ENCODE measurements at places on chromosomes 7 and 10.

DNA sequence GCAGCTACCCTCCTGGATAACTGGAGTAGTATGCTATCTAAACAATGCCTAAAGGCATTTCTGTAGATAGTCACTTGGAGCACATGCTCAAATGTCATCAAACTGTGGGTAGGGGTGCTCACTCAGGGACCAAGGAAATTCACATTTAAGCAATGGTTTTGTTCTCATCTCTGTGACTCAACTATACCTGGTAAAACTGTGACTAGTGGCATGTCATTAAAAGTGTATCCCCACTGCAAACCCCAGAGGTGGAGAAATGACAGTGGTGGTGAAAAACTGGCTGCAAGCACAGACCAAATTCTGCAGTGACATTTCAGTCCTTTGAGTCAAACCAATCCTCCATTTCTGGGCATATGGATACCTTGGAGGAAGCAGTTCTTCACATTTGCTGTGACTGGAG, 134.2 kb upstream of the EFCAB10 start:
- no peak for DNase-seq

GRCh38 chr10:30215623-30216022, 133.5 kb downstream of the MTPAP start:
- no peak for DNase-seq

DNA sequence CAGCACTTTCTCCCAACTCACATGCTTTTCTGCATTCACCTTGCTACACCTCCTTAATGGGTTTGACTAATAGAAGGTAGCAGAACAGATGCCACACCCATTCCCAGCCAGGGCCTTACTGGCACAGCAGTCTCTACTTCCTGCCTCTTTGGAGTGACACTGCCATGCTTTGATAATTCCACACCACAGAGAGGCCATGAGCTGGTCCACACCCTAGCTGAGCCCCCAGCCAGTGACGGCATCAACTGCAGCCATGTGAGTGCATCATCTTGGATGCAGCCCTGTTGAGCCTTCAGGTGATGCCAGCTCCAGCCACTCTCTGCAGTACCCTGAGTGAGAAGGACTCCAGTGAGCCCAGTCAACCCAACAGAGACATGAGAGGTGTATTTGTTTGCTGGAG, 27.5 kb upstream of the EZH2 start:
- DNase-seq, result no peak

DNA sequence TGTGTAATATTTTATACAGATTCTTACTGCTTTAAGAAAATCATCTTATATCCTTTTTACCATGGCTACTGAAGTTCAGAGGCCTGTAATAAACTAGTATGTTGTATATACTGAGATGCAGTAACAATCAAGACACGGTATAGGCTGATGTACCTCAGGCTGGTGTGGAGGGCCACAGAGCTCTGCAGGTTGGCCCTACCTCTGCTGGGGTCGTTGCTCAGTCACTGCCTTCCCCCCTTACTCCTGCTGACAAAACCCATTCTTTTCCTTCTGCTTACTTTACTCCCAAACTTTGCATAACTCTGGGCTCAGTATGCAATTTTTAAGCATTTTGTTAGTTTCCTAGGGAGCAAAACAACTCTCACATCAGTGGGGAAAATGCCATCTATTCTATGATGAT, 200.1 kb upstream of the FOXP2 start:
- no peak for DNase-seq

GRCh38 chr10:113301342-113301984, 251.4 kb upstream of the HABP2 start:
- no peak for DNase-seq

GRCh38 chr7:19530852-19531251, 178.0 kb downstream of the POLR1F start:
- DNase-seq, result no peak

DNA sequence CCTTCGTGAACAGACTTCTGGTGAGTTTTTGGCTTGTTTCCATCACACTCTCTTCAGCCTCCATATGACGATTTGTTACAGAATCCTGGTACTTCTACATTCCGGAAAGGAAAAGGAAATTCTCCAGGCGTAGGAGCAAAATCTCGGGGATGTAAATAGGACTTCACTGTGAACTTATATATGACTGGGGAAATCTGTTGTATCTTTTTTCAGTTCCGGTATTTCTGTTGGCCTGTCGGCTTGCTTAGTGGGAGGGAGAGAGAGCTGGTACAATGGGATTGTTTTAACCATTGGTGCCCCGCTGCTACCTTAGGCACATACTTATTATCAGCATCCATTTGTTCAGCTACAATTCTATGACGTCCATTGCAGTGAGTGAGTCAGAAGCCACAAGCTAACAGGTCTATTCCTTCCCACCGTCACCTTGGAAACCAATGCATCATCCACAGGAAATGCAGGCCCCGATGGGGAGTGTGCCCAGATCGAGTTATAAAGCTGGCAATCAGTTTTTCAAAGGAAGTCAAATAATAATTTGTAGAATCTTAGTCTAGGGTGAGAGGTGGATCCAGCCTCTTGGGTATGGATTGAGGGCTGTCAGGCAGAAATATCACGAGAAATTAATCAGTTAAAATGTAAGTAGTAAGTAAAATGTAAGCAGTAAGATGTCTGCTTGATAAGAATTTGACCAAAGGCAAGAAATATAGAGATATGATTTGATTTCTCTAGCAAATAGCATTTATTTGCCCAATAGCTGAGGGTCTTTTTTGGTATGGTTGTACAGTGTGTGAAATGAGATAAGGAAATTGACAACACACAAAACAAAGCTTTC, 92.0 kb upstream of the MKLN1 start:
- DNase-seq, result no peak

DNA sequence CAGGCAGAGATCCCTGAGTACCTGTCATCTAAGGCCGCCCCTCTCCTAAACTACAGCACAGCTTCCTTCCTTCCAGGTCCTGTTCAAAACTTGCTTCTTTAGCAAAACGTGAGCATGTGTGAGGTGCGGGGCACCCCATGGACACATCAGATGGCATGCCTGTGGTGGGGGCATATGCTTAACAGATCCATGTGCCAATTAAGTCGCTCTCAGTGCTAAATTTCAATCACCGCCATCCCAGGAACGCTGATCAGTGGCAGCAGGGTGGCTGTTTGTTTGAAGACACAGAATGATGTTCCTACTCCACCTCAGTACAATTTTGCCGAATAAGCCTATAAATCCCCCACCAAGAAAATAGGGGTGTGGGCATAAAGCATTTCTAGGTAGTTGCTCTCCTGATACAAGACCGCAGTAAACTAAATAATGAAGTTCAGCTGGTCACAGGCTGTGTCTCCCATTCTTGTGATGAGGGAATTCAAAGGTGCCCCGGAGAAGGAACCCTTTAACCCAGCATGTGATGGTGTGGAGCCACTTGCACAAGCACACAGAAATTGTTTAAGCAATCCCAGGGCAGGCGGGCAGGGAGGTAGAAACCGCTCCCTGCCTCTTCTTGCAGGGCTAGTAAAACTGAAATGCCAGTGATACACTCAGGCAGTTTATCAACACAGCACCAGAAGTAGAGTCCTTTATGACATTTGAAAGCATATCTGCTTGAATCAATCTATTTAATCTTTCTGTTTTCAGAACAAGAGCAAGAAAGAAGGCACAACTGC, 205.7 kb downstream of the SORCS1 start:
- DNase-seq, result no peak

DNA sequence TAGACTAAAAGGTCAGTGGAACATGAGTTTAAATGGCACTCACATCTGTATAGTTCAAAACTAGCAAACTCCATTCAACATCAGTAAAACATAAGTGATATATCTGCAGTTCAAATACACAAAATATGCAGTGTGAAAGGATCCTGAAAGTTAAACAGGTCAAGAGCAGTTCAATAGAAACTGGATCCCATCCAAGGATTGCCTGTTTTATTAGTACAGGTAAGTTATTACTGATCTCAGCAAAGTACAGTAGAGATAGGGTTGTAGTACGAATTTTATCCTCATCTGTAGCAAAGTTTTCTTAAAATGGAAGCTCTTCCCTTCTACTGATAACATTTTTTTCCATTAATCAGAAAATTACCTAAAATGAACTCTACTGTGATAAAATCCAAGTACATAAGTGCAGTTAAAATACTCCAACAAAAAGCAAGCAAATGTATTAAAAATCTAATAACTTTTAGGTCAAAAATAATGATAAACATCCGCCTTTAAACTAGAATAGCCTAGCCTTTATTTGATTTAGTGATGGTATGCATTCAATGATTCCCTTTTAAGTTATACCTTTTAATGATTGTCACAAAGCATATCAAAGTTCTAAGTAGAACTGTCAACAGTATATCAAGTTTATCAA, 2.2 kb downstream of the ZNF800 start:
- DNase-seq, result no peak

GRCh38 chr10:126661841-126662515, 8.5 kb downstream of the C10orf90 start:
- DNase-seq, result no peak

DNA sequence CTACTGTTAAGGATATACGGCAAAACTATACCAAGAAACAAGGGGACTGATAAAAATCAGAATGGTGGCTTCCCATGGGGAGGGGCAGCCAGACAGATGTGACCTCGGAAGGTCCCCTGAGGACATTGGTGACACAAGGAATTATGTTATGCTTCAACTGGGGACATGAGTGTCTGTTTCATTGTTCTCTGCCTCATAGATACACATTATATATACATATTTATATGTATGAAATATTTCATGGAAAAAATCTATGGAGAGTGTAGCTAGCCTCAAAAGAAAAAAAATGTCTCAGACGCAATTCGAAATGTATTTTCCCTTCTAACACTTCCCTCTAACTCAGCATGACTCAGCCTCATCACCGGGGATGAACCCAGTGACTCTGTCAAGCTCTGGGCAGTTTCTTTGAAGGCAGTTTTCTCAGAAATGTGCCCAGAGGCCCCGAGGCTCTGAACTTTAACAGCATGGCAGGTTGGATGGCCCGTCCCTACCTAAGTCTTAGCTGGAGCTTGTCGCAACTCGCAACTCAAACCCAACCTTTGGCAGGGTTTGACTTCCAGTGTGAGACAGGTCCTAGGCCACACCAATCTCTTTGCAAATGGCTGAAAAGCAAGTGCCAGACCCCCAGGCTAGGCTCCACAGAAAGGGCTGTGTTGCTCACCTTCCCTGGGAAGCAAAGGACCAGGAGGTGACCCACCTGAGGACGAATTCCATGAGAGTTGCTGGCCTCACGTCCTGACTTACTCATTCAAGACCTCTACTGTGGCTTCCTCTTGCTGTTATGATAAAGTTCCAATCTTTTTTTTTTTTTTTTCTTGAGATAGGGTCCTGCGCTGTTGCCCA, 86.9 kb downstream of the CARD11 start:
- DNase-seq, result peak; percentile 75

GRCh38 chr10:71747551-71748523, 25.5 kb downstream of the VSIR start:
- DNase-seq, result no peak

GRCh38 chr7:46661431-46661830, 740.4 kb upstream of the IGFBP3 start:
- no peak for DNase-seq

GRCh38 chr10:79454259-79454658, 8.8 kb upstream of the ZCCHC24 start:
- DNase-seq, result no peak

DNA sequence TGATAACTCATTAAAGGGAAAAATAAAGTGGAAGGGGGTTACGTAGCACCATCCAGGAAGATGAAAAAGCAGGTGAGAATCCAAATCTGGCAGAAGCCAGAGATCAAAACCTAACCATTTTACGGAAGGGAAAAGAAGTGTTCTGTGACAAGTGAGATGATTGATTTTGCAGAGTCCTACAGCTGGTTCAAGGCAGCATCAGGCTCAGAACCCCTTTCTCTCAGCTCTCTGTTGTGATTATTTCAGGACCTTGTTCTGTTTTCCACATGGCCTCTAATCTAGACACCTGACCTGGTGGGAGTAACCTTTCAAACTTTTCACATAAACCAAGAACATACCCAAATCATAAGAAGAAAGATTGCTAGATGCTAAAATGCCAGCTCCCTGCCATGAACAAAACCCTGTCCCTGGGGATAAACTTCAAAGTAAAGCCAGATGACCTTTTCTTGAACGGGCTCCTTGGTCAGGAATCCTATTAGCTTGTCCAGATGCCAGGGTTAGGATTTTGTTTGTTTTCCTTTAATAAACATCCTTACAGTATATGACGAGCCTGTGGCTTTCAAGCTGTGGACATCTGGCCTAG, 5.9 kb downstream of the DUSP5 start:
- no peak for DNase-seq

- no peak for DNase-seq
Observed at GRCh38 chr7:89027781-89028180, 232.2 kb upstream of the TEX47 start.

GRCh38 chr10:121961456-121961855, 13.6 kb downstream of the NSMCE4A start:
- DNase-seq, result no peak

DNA sequence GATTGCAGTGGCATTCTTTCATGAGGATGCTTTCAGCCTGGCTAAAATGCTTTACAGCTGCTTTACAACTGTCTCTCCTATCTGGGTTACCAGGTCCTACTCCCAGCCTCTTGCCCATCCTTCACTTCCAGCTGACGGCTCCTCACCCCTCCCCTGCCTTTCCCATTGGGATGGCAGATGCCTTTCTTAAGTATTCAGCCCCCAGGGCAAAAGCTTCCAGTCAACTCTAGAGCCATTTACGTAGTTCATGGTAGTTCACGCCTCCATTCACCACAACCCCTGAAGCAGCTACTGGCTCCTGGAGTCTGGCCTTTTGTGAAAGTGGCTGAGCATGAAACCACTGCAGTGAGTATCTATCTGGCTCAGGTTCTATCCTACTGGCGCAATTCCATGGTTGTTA, 17.2 kb upstream of the BMPER start:
- DNase-seq, result peak; percentile 98

- DNase-seq, result no peak
Observed at GRCh38 chr10:91758303-91759146, 39.7 kb upstream of the TNKS2 start.

DNA sequence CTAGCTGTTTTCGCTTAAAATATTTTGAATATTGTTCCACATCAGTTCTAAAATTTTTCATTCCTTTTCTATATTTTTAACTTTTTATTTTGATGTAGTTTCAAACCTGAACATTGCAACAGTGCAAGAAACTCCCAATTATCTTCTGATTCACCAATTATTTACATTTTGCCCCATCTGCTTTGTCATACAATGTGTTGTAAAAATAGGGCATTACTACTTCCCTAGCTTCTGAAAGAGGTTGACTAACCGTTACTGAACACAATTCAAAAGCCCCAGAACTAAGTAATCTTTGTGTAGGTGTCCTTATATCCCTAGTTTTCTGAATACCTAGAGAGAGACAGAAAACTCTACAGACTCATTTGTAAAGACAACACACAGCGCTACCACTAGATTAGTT, 86.7 kb downstream of the AVL9 start:
- no peak for DNase-seq

DNA sequence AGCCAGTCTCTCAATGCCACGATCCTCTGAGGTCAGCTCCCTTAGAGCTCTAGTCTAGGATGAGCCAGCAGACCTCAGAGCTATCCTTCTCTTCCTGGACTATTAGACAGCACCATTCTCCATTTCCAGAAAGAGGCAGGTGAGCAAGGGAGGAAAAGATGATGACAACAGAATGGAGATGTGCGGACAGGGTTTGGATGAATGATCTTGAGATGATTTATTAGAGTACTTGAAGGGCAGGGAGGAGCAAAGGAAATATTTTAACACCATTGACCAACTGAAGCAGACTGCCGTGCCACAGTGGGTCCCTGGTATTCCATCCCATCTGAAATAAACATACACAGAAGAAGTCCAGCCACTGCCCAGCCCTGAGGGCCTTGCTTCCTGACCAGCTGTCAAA, 94.3 kb downstream of the CFAP58 start:
- DNase-seq, result no peak

- DNase-seq, result no peak
Observed at GRCh38 chr7:119571666-119572065, 701.3 kb upstream of the KCND2 start.

- no peak for DNase-seq
Observed at GRCh38 chr10:77869626-77870420, 56.7 kb downstream of the DLG5 start.

Data from ELF-1 (cell line).